ENCODE measurements at places on chromosomes 11 and 22.

GRCh38 chr22:40334899-40335298, 11.4 kb upstream of the ADSL start:
- DNase-seq, result no peak

DNA sequence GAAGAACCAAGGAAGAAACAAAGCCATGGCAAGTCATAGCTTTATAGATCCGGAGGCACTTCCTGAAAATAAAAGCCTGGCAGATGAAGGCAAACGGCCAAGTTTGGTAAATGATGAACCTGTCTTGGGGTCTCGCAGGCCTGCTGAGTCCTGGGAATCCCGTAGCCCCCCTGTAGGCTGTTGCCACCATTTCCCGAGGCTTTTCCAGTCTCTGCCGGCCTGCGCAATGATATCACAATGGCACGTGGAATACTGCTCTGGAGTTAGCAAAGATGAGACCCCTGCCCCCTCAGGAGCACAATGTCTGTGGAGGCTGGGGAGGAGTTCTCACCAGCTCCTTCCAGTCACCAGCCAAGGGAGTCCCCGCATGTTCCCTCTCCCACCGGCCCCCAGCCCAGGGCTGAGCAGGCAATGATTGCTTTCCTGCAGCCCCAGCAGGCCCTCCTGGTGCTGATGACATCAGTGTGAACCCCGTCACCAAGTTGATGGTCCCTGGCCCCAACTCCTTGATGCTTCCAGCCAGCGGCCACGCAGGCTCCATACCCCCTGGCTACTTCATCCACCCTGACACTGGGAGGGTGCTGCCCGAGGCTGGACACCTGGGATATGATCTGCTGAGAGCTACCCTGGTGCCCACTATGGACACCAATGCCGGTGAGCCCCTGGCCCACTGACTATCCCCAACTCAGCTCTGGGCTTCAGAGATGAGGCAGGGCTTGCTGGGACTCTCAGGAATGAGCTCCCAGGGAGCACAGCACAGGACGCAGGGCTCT, 55.9 kb downstream of the BTG4 start:
- DNase-seq, result no peak

GRCh38 chr11:120694726-120695125, 183.2 kb downstream of the GRIK4 start:
- no peak for DNase-seq

DNA sequence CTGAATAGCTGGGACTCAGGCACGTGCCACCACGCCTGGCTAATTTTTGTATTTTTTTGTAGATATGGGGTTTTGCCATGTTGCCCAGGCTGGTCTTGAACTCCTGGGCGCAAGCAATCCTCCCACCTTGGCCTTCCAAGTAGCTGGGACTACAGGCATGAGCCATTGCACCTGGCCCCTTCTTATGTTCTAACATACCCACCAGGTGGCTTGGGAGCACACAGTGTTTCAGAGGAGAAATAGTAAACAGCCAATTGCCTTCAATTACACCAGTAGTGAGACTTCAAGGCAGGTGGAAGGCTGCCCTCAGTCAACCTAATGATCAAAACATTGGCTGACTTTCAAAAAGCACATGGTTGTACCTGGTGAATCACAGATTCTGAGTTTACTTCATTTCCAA, 167.2 kb downstream of the SWAP70 start:
- DNase-seq, result no peak

- no peak for DNase-seq
Measured at GRCh38 chr11:9619004-9619403, 44.9 kb upstream of the SWAP70 start.

- peak; percentile 87 for DNase-seq
Measured at GRCh38 chr11:117677729-117678310, 119.2 kb downstream of the DSCAML1 start.

DNA sequence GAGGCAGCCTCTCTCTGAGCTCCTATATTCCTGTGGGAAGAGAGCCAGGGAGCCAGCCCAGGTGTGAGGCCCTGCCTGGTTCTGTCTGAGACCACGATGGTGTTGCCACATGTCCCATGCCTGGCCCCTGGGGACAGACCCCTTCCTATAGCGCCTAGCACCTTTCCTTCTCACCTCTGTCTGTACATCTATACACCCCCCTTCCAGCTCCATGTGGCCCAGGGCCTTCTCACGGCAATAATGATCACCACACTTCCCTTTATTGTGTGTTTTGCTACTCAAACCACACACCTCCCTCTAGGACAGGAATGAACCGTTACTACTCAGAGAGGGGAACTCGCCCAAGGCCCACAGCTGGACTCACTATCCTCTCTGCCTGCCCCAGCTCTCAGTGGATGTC, 12.8 kb downstream of the CD82 start:
- DNase-seq, result no peak

- DNase-seq, result no peak
Measured at GRCh38 chr11:215581-216037, 8.1 kb downstream of the RIC8A start.

- DNase-seq, result no peak
Measured at GRCh38 chr11:78898266-78898775, 323.7 kb upstream of the NARS2 start.

- DNase-seq, result no peak
Measured at GRCh38 chr11:128905345-128906184, 14.4 kb downstream of the KCNJ5 start.

GRCh38 chr22:45263463-45264269, 21.1 kb upstream of the UPK3A start:
- DNase-seq, result peak; percentile 89

DNA sequence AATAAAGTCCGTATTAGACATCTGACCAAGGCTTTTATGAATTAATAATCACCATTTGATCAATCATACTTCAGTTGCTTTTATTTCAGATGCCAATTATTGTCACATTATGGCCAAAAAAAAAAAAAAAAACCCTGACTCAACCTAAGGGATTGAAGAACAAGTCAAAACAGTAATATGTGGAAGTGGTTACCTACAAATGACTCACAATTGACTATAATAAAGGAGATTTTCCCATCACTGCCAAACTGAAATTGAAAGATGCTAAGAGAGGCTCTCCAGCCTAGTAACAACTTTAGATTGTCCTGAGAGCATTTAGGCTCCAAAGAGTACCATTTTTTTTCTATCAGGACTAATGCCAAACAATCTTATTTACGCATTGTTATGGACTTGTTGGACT, 35.2 kb downstream of the SOX6 start:
- no peak for DNase-seq

GRCh38 chr22:28015046-28015425, 96.0 kb upstream of the PITPNB start:
- DNase-seq, result no peak

GRCh38 chr11:74521666-74522252, 28.2 kb upstream of the LIPT2 start:
- DNase-seq, result no peak

GRCh38 chr11:9776203-9776602, 112.3 kb downstream of the SWAP70 start:
- DNase-seq, result no peak

GRCh38 chr11:92253421-92253820, 28.8 kb downstream of the FAT3 start:
- DNase-seq, result no peak

DNA sequence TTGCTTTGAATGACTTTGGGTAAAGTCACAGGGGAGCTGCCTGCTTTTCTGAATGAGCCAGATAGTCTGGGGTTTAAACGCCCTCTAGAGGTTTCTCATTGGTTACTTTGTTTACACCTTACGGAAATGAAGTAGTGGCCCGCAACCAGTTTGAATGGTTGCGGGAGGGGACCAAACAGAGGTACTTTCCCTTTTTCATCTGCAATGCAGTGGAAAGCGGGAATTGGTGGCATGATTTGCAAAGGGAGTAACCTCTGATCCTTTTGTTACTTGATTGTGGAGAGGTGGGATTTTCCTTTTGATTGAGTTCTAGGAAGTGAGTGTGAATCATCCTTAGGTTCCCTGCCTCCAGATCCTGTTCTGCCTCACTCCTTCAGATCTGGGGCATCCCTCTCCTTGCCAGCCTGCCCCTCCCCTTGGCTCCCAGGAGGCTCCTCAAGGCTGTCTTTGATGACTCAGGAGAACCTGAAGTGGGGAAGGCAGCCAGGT, 15.9 kb upstream of the GLYATL1 start:
- peak; percentile 22 for DNase-seq

GRCh38 chr11:35420371-35420770, 1.0 kb upstream of the SLC1A2 start:
- DNase-seq, result peak; percentile 31
